ENCODE measurements at places on chromosomes 11 and 22.
A peak's percentile ranks its signal among the peaks of the same experiment; 100 is the strongest.

DNA sequence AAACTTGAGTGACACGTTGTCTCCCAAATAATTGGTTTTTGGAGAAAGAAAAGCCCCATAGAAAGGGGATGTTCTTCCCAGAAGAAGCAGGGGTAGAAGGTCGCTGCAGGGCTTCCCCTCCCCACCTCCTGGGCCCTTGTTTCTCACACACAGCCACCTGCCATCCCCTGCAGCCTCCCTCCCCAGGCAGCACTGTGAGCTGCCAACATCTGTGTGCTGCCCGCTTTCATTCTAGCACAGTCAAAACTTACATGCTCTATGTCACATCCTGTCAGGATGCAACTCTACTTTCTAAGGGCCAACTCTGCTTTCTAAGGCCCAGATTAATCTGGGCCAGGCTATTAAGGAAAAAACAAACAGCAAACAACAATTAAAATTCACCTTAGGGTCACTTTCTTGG is 309.4 kb upstream of the ZC3H12C start:
- peak; percentile 50 for DNase-seq

GRCh38 chr22:45263463-45264269 is 21.1 kb upstream of the UPK3A start:
- DNase-seq: peak; percentile 85

GRCh38 chr11:69005631-69006368 is 7.2 kb downstream of the MRGPRF start:
- no peak for DNase-seq

- DNase-seq: peak; percentile 68
Measured at GRCh38 chr11:110000031-110000502, 93.1 kb upstream of the ZC3H12C start.

DNA sequence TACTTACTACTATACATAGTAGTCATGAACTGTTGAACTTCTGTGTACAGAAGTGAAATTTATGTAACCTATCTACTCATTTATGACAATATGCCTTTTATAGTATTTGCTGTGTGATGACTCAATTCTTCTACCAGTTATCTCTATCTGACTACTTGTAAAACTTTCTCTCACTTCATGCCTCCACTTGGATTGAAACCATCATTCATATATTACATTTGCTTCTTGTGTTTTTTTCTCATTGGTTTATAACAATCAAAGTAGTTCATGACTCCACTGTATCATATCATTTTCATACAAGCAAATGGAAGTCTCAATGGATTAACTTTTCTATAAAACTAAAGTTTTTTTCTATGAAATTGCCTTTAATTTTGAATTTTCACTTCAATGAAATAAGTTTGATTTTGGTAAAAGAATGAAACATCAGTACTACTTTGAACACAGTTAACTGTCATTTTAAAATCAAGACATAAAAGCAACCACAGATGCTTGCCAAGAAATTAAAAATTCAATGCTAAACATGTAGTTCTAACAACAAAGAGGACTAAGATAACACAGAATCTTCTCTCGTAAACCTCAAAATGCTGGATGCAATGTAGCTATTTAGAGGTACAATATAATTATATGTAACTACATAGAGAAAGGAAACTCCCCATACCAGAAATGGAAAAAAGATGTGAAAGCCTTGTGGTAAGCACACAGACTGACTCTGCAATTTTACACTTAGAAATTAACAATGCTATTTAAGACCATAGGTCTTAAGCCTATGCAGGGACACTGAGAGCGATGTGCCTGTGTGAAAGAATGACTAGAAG is 27.6 kb upstream of the EXPH5 start:
- peak; percentile 74 for DNase-seq

DNA sequence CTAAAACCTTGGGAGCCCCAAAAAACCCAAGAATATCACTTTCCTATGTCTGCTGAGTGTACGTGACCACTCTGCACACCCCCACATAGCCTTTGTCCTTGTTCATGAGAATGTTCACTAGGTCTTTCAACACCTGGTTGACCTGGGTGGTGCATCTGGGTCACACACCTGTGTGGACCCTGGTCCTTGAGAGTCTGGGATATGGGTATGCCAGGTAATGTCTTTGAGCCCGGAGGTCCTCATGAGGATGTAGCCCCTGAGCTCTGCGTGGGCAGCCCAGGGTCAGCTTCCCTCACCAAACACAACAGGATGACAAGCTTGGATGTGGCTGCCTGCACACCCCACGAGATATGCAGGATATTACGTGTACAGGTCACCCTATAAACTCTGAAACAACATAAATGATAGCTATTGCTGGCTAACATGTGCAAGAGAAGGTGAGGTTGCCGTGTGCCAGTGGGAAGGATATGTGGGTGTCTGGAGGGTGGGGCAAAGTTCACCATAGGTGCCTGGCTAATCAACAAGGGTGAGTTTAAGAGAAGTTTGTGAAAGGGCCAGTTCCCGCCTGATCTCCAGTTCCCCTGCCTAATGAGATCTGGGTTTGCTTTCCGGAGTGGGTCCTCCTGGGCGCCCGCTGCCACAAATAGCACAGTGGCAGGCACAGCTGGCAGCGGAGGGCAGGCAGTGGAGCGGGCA is 1.4 kb upstream of the PPARA start:
- DNase-seq: no peak

DNA sequence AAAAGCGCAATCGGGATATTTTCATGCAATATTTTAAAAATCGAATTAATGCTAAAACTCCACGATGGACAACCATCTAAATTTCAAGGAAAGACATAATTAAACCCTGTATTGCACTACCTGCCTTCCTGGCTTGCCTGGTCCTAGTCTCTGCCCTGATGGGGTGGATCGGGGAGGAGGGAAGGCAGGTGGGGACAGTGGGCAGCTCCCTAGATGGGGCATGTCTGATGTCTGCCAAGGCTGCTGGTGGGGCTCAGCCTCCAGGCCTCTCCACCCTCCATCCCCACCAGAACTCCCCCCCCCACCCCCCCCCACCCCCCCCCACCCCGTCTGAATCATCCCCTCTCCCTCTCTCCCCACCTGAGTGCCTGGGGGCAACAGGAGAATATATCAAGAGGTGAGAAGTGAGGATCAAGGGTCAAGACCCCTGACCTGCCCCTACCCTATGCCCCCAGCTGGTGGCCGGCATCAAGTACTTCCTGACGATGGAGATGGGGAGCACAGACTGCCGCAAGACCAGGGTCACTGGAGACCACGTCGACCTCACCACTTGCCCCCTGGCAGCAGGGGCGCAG is 650 bp downstream of the CST6 start:
- DNase-seq: no peak

GRCh38 chr11:86499723-86500129 is 125.0 kb downstream of the CCDC81 start:
- DNase-seq: no peak

- no peak for DNase-seq
Measured at GRCh38 chr11:14522801-14523200, 2.6 kb upstream of the PSMA1 start.

DNA sequence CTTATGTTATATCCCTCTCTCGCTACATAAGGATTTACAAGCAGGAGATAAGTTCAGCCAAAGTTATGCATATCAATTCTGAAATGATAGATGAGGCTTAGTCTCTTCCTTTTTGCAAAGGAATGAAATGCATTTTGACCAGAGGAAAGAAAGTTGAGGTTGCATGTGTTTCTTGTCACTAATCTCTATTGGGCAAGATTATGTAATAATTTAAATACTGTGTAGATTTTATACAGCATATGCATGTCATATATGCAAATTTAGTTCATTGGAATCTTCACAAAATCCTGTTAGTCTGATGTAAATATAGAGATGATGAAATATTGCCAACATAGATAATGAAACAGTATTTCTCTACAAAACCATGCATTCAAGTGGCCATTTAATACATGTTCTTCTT is 858.7 kb upstream of the RAG2 start:
- DNase-seq: no peak

- no peak for DNase-seq
Measured at GRCh38 chr11:119724956-119725355, 4.0 kb downstream of the NECTIN1 start.

DNA sequence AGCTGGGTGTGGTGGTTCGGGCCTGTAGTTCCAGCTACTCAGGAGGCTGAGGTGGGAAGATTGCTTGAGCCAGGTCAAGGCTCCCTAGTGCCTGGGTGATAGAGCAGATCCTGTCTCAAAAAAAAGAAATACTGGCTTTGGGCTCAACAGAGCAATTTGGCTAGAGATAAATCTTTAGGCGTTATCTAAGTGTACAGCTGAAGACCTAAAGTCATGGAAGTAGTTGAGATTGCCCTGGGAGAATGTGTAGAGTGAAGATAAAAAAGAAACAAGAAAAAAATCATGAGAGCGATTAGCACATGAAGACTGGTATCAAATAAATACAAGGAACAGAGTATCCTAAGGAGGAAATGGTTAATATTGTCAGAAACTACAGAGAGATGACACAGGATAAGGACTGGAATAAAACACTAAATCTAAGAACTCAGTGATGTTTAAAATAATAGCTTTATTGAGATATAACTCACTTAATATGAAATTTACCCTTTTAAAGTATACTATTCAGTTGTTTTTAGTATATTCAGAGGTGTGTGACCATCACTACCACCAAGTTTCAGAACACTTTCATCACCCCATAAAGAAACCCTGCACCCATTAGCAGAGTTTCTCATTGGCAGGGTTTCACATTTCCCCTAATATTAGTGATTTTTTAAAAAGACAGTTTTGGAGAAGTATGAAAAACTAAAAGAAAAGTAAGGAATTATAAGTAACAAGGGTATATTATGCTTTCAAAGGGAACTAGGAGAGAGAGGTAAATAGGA is 20.7 kb downstream of the PIK3C2A start:
- DNase-seq: no peak

- no peak for DNase-seq
Measured at GRCh38 chr11:57896361-57897145, 127.1 kb upstream of the OR9Q1 start.

- peak; percentile 31 for DNase-seq
Measured at GRCh38 chr11:104897891-104898684, at the start of gene CASP12. CASP12 (minus strand) TSS chr11:104898460.

- DNase-seq: no peak
Measured at GRCh38 chr11:24635588-24636290, 138.9 kb downstream of the LUZP2 start.

DNA sequence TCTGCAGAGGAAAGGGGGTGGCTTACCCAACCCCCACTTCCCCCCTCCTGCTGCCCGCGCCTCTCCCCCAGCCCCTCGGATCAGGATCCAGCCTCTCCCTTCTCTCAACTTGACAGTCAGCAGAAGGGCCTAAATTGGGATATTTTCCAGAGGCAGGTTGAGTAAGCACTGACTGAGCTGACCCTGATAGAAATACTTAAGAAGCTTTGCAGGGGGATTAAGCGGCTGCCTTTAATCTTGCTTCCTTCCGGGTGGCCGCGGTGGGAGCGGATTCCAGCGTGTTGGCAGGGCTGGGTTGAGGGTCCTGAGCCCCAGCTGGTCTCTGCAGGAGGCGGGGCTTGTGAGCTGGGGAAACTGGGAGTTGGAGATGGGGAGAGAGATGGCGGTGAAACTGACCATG is 445.2 kb downstream of the NTM start:
- DNase-seq: no peak

- no peak for DNase-seq
Measured at GRCh38 chr11:65278356-65278755, 16.6 kb downstream of the POLA2 start.

GRCh38 chr22:30371981-30372380 is 15.2 kb downstream of the CCDC157 start:
- no peak for DNase-seq

- DNase-seq: no peak
Measured at GRCh38 chr22:48980409-48980808, 847.3 kb downstream of the BRD1 start.

GRCh38 chr11:94295534-94295933 is 8.8 kb upstream of the IZUMO1R start:
- DNase-seq: no peak

- peak; percentile 6 for DNase-seq
Measured at GRCh38 chr11:13955971-13956421, 6.5 kb upstream of the SPON1 start.

DNA sequence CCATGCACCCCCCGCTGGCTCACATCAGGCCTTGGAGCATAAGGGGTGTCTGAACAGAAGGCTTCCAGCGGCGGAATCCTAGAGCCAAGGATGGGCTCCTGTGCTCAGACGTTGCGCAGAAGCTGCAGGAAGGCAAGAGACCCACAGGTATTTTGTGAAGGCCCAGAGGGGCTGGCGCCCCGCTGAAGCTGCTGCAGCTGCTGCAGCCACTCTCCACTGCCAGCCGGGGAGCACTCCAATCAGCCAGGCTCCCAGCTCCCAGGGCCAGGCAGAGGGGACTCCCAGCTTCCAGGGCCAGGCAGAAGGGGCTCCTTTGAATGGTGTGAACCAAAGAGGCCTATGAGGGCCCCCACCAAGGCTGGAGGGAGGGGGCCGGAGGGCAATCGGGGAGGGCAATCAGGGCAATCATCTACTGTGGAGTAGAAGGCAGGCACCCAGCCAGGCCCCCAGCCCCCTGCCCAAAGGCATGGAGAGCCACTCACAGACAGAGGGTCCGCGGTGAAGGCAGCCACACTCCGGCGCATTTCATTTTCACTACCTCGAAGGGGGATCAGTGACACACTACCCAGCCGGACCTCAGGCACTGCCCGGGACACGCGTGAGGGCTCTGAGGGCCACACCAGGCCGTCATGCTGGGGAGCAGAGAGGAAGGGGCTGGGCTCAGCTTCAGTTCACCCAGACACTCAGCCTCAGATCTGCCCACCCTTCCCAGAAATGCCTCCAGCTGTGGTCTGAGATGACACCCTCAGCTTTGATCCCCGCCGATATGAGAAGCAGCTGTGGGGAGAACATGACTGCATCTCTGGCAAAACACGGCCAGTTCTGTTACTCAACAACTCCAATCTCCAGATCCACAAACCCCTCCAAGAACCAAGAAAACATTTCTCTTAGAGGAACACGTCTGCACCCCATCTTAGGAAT is 11.6 kb upstream of the PDE2A start:
- DNase-seq: no peak

DNA sequence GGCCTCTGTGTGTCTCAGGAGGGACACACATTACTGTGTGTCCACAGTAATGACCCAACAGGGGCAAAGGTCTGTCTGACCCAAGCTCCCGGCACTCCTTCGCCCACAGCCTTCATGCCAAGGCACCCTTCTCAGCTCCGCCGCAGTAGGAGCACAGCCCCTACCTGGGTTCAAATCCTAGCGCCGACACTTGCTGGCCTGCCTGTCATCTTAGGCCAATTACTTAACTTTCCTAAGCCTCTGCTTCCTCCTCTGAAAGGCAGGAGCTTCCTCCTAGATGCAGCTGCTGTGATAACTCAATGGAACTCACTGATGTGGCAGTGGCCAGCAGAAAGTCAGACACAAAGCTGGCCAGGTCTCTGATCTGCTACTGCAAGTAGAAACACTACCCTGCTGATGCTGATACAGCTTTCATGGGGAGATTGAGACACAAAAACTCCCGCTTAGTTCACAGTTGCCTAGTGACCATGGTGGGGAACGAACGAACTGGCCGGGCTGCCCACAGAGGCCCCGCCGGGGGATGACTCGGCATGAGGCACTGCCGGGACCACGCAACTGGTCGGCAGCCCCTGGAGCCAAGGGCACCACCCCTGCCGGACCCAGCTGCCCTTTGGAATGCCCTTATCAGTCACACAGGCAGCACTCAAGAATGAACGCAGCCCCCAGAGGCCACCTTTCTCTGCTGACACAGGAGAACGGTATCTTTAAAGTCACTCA is 8.1 kb downstream of the EHD1 start:
- no peak for DNase-seq
